Upper lobe of right lung (tissue), 1 donor: ENCODE measurements at places on chromosomes 1 and 21. TPM values are rescaled to one million over a fixed set of nuclear protein-coding genes. Genes with fewer than 3 reads are reported as not detected.

NECTIN4 gene
- 5.4 TPM for total RNA-seq

GRCh38 chr21:45326169-45326851, 38.6 kb upstream of the POFUT2 start:
- no peaks in the 10 kb centered on the region for H3K36me3 ChIP-seq
- H3K27ac ChIP-seq, result no peak overlapping the region
- DNase-seq, result peak; percentile 61
- H3K4me3 ChIP-seq, result no peak overlapping the region
- no peaks in the 10 kb centered on the region for H3K27me3 ChIP-seq

- H3K4me1 ChIP-seq, result peaks cover 19% of the 10 kb centered on the region
- H3K4me3 ChIP-seq, result peak overlapping the region; percentile 59
- H3K27ac ChIP-seq, result peak overlapping the region; percentile 36
- H3K27me3 ChIP-seq, result peaks cover 17% of the 10 kb centered on the region
Observed at GRCh38 chr1:26160527-26161414, 1.9 kb downstream of the FAM110D start.

GRCh38 chr21:45283035-45283610, 4.6 kb downstream of the POFUT2 start:
- no peak overlapping the region for H3K27ac ChIP-seq
- peaks cover 67% of the 10 kb centered on the region for H3K36me3 ChIP-seq
- DNase-seq, result peak; percentile 38
- H3K4me3 ChIP-seq, result no peak overlapping the region
- H3K4me1 ChIP-seq, result peaks cover 8% of the 10 kb centered on the region

ST6GALNAC5 gene
- total RNA-seq, result 23.1 TPM

BNIPL gene
- total RNA-seq, result 5.2 TPM

DNA sequence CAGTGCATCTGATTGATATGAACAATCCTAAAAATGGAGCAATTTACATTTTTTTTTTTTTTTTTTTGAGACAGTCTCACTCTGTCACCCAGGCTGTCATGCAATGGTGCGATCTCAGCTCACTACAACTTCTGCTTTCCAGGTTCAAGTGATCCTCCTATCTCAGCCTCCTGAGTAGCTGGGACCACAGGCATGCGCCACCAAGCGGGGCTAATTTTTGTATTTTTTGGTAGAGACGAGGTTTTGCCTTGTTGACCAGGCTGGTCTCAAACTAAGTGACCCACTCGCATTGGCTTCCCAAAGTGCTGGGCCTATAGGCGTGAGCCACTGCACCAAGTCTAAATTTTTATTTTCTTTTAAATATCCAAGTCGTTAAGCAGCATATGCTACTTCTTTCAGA, 109.0 kb downstream of the FAF1 start:
- H3K36me3 ChIP-seq, result no peaks in the 10 kb centered on the region
- no peaks in the 10 kb centered on the region for H3K4me1 ChIP-seq
- H3K27ac ChIP-seq, result no peak overlapping the region

DNA sequence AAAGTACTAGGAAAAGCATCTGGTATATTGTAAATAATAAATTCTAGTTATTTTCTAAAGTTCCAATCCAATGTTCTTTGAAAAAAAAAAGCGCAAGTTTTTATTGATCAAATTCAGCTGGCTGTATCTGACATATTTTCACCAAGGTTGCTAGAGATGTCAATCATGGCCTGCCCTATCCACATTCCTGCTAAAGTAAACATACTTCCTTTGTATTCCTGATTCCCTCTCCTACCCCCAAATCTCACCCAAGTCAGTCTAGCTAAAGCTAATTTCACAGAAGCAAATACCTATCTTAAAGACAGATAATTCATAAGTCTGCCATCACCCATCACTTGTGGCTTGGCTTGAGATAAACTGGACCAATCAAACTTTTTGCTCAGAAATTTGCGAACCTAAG, 21.3 kb downstream of the ANKRD13C start:
- H3K27me3 ChIP-seq, result no peaks in the 10 kb centered on the region
- H3K36me3 ChIP-seq, result peaks cover 12% of the 10 kb centered on the region
- no peak overlapping the region for H3K27ac ChIP-seq
- no peaks in the 10 kb centered on the region for H3K4me1 ChIP-seq

DNA sequence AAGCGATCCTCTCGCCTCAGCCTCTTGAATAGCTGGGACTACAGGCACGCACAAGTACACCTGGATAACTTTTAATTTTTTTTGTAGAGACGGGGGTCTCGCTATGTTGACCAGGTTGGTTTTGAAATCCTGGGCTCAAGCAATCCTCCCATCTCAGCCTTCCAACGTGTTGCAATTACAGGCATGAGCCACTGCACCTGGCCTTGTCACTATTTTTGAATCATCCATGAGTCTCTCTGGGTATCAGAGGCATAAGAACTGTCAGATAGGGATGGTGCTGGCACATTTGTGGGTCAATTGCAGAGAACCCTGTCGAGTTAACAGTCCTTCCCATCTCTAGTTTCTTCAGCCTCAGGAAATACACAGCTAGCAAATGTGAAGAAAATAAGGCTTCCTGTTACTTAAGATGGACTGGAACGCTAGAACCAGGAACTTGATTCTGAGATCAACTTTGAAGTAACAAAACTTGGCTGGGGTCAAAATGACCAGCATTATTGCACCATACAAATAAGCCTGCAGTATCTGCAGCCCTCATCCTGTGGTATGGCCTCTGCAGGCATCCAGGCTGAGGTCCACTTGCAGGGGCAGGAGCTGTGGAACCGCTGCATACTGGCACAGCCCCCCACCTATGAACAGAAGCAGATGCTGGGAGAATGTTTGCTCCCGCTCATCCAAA, 124.3 kb upstream of the GADD45A start:
- peaks cover 18% of the 10 kb centered on the region for H3K4me1 ChIP-seq
- no peaks in the 10 kb centered on the region for H3K27me3 ChIP-seq
- no peak for DNase-seq
- no peak overlapping the region for H3K27ac ChIP-seq
- H3K4me3 ChIP-seq, result no peak overlapping the region
- H3K36me3 ChIP-seq, result no peaks in the 10 kb centered on the region

- DNase-seq, result peak; percentile 87
- H3K27ac ChIP-seq, result peak overlapping the region; percentile 63
- H3K4me3 ChIP-seq, result no peak overlapping the region
- no peaks in the 10 kb centered on the region for H3K36me3 ChIP-seq
Observed at GRCh38 chr1:109821221-109821669, 57.5 kb upstream of the EPS8L3 start.

DNA sequence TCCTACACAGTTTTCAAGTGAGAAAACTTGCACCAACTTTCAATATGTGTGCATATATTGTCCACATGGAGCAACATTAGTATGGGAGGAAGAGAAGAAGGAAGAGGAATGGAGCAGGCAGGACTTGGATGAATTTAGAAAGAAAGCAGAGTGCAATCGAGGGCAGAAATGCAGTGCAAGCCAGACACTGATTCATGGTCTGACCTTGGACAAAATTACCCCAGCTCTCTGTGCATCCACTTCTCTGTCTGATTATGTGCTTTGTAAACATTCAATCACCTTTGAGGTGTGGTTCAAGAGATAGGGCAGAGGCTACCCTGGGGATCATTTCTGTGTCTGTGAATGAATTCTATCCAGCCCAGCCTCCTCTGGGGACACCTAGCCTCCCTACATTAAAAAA, 265.2 kb downstream of the TNR start:
- no peaks in the 10 kb centered on the region for H3K27me3 ChIP-seq
- DNase-seq, result no peak
- H3K4me3 ChIP-seq, result no peak overlapping the region
- H3K27ac ChIP-seq, result no peak overlapping the region
- H3K36me3 ChIP-seq, result no peaks in the 10 kb centered on the region

LIN28A gene
- total RNA-seq, result not detected

TRABD2B gene
- 1.2 TPM for total RNA-seq

CACNA1E gene
- total RNA-seq, result 0.06 TPM

DNA sequence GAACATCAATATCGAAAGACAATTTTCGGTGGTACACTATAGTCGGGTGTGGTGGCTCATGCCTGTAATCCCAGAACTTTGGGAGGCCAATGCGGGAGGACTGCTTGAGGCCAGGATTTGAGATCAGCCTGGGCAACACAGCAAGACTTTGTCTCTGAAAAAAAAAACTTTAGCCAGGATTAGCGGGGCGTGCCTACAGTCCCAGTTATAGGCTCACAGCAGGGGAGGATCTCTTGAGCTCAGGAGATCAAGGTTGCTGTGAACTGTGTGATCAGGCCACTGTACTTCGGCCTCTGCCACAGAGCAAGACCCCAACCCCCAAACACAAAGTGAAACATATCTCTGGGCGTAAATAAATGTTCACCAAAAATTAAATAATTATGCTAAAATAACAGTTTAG, 1.6 kb downstream of the TADA1 start:
- no peaks in the 10 kb centered on the region for H3K36me3 ChIP-seq
- H3K4me1 ChIP-seq, result peaks cover 22% of the 10 kb centered on the region
- no peaks in the 10 kb centered on the region for H3K27me3 ChIP-seq
- no peak overlapping the region for H3K4me3 ChIP-seq

SLC35F3 gene
- 0.29 TPM for total RNA-seq

GRCh38 chr1:64052777-64053176, 150.6 kb upstream of the UBE2U start:
- H3K36me3 ChIP-seq, result no peaks in the 10 kb centered on the region
- H3K4me1 ChIP-seq, result no peaks in the 10 kb centered on the region

LY9 gene
- 3.3 TPM for total RNA-seq

TAS1R1 gene
- total RNA-seq, result not detected

- H3K4me1 ChIP-seq, result peaks cover 8% of the 10 kb centered on the region
- no peak for DNase-seq
- no peaks in the 10 kb centered on the region for H3K27me3 ChIP-seq
- H3K27ac ChIP-seq, result no peak overlapping the region
- H3K4me3 ChIP-seq, result no peak overlapping the region
Observed at GRCh38 chr21:41208376-41208763, 40.4 kb downstream of the BACE2 start.

DNA sequence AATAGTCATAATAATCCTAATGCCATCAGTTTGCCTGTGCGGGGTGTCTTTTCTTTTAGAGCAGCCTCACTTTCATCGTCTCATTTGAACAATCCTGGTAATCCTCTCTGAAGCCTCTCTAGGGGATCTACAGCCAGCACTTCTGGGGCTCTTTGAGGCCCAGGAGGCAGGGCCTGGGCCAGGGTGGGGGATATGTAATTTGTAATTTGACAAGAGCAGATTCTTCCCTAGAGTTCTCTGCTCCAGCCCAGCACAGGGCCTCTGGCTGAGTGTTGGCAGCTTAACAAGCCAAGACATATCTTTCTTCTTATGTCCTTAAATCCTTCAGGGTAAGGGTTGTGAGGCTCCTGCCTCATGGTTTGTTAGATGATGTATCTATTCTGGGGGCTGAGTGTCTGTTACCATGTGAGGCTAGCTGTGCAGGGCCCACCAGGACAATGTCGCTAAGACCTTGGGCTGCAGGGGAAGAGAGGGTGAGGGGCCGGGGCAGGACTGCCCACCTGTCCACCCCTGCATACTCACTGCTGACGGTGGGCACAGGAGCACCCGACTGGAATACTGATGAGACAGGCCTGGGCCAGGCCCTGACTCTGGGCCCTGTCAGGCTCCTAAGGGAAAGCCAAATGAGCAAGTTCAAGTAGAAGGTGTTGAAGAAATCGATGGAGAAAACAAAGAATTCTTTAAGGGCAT, 45.3 kb upstream of the PARP1 start:
- H3K4me1 ChIP-seq, result no peaks in the 10 kb centered on the region
- H3K27ac ChIP-seq, result no peak overlapping the region
- no peak for DNase-seq
- H3K27me3 ChIP-seq, result peaks cover 4% of the 10 kb centered on the region
- H3K36me3 ChIP-seq, result no peaks in the 10 kb centered on the region

GRCh38 chr1:186272486-186272885, 102.6 kb downstream of the TPR start:
- H3K36me3 ChIP-seq, result no peaks in the 10 kb centered on the region
- no peaks in the 10 kb centered on the region for H3K4me1 ChIP-seq
- no peak overlapping the region for H3K27ac ChIP-seq
- DNase-seq, result no peak

DNA sequence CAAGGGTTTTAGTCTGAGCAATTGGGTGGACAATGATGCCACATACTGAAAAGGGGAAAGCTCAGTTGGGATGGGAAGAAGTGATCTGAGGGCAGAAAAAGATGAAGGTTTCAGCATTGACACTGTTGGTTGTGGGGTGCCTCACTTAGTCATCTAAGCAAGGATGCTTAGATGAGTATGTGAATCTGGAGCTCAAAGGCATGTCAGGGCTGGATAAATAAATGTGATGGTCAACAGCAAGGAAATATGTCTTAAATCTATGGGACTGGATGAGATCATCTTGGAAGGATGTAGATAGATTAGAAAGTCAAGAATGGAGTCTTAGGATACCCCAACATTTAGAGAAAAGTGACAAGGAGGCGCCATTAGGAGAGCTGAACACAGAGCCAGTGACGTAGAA, 114.6 kb downstream of the ZBTB18 start:
- no peak overlapping the region for H3K27ac ChIP-seq
- no peaks in the 10 kb centered on the region for H3K27me3 ChIP-seq
- no peak for DNase-seq
- H3K36me3 ChIP-seq, result no peaks in the 10 kb centered on the region

CFHR2 gene
- not detected for total RNA-seq

GRCh38 chr1:232300466-232300865, 329.5 kb downstream of the SIPA1L2 start:
- no peaks in the 10 kb centered on the region for H3K4me1 ChIP-seq
- no peak overlapping the region for H3K27ac ChIP-seq
- no peaks in the 10 kb centered on the region for H3K27me3 ChIP-seq

CA14 gene
- total RNA-seq, result 0.55 TPM

DNA sequence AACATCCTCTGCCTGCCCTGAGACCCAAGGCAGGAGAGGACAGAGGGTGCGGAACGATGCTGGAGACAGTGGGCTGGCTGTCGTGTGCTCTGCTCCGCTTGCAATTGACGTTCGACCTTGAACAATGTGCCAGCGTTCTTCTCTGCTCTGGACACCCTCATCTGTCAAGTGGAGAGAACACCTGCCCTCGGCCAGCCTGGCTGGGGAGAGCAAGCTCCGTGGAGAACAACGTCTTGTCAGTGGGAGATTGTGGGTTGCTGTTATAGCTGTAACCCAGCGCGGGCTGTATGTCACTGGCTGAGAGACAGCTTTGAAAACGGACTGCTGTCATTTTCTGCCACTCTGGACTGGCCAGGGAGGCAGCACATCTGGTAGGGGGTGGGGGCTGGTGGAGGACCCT, 14.7 kb downstream of the KIAA1614 start:
- no peak for DNase-seq
- H3K4me1 ChIP-seq, result peaks cover 10% of the 10 kb centered on the region
- H3K27me3 ChIP-seq, result no peaks in the 10 kb centered on the region
- H3K36me3 ChIP-seq, result no peaks in the 10 kb centered on the region
- H3K4me3 ChIP-seq, result no peak overlapping the region

DISP3 gene
- not detected for total RNA-seq

DNA sequence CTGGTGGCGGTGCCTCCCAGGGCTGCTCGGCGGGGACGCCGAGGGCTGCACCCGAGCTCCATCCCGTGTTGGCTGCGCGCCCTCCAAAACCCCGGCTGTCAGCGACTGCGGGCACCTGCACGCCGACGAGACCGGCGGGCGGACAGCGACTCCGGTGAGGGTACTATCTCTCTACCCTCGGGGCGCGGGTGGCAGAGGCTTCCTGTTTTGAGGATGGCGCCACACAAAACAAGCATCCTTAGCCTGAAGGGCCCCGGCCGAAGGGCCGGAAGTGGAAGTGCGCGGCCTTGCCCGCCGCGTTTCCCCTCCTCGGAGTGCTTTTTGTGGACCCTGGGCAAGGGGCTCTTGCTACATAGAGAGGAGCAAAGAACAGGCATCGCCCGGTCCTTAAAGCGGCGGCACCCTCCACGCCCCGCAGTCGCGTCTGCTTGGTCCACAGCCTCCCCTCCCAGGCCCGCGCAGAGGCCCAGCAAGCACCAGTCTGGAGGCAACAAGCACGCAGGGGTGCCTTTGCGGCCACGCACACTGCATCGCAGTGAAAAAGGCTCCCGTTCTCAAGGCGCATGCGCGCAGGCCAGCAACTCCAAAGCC, 561 bp upstream of the COQ8A start:
- peak overlapping the region; percentile 99 for H3K27ac ChIP-seq
- H3K4me1 ChIP-seq, result peaks cover 31% of the 10 kb centered on the region
- H3K36me3 ChIP-seq, result no peaks in the 10 kb centered on the region
- H3K27me3 ChIP-seq, result no peaks in the 10 kb centered on the region
